ENCODE measurements at places on chromosomes 3 and 15.

- no peak for DNase-seq
Measured at GRCh38 chr15:70869346-70869745, 15.4 kb upstream of the LARP6 start.

- DNase-seq, result no peak
Measured at GRCh38 chr15:98842192-98842972, 165.2 kb downstream of the PGPEP1L start.

DNA sequence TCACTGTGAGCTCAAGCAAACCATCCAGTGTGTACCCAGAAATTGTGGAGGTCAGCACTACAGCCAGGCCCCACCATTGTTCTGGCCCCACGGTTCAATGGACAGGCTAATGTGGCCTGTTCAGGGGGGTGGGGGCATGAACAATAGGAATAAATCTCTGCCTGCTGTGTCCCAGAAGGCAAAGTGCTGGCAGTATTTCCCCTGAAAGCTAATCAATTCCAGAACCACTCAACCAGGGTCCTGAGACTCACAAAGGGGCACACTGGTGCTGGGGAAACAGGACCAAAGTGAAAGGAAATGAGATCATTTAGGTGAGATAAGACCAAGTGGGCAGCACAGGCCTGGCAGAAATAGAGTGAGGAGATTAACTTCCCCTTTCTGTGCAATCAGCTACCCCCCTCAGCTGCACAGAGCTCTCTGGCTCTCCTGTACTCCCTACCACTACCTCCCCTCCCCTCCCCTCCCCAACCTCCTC, 11.5 kb downstream of the CRYGS start:
- no peak for DNase-seq

- no peak for DNase-seq
Measured at GRCh38 chr15:81088470-81089013, 45.5 kb upstream of the CFAP161 start.
